ENCODE measurements at places on chromosomes 6 and 20.
A peak's percentile ranks its signal among the peaks of the same experiment; 100 is the strongest.

GRCh38 chr6:149717255-149717587 lies 680 bp downstream of the LATS1 start:
- DNase-seq = no peak

- no peak for DNase-seq
Observed at GRCh38 chr20:52814371-52814770, 157.8 kb upstream of the TSHZ2 start.

GRCh38 chr20:44536175-44536574 lies 14.3 kb upstream of the SERINC3 start:
- DNase-seq = no peak

GRCh38 chr6:24574809-24575208 lies 71.2 kb downstream of the KIAA0319 start:
- no peak for DNase-seq

DNA sequence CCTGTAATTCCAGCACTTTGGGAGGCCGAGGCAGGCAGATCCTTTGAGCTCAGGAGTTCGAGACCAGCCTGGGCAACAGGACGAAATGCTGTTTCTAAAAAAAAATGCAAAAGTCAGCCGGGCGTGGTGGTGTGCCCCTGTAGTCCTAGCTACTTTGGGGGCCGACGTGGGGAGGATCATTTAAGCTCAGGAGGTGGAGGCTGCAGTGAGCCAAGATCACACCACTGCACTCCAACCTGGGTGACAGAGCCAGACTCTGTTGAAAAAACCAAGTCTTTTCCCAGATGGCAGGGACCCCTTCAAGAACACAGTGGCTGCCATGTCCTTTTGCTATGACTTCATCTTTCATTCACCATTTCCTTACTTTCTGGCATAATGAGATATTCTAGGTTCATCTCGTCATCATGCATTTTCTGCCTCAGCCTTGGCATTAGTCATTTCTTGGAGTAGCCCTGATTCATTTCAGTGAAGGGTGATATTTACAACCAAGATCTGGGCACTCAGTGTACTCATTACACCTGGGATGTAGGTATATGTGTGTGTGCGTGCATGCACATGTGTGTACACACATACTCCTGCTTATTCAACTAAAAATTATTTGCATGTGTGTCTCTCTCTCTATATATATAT lies 61.4 kb upstream of the TOX2 start:
- DNase-seq = no peak

GRCh38 chr20:1877609-1878200 lies 17.5 kb upstream of the SIRPA start:
- DNase-seq = no peak

DNA sequence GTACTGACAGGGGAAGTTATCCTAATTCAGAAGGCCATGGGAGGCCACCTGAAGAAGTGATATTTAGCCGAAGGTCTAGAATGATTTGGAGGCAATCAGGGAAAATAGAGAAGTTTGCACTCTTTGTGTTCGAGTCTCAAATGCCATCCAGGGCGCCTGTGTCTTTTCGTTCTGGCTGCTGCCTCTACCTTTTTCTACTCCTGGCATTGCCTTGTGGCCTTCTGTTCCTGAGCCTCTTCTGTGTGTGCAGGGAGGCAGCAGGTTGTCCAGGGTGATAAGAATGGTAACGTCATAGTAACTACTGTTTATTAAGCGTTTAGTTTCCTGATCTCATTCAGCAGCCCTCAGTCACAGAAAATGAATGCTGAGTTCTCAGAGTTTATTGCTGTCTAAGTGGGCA lies 252.1 kb downstream of the FARS2 start:
- no peak for DNase-seq

- DNase-seq = no peak
Observed at GRCh38 chr20:949717-950116, 33.6 kb upstream of the ANGPT4 start.

DNA sequence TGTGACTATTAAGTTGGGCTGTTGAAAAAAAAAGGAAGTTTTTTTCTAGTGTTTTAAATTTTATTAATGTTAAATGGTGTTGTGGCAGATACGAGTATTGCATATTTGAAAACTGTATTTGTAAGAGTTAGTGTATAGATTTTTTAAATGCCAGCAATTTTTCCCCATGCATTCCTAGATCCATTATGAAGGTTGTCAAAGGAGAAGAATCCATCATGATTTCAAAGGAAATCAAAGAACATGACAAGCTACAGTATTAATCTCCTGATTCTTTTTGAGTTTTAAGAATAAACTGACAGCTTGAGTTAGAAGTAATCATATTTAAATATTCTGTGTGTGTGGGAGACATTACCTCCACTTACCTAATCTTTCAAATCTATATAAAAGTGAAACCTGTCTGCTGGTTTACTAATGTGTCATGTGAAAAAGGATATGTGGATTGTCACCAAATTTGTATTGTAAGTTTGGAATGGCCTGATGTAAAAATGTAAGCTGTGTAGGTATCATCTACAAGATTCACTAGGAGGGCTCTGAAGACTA lies 111.0 kb upstream of the HS3ST5 start:
- DNase-seq = no peak

- peak; percentile 90 for DNase-seq
Observed at GRCh38 chr20:2651772-2652723, at the start of gene NOP56. Gene NOP56, plus strand, starts transcription at chr20:2652632. Its CDS starts 29 bp downstream, at chr20:2652661.

- DNase-seq = no peak
Observed at GRCh38 chr6:76453270-76453669, 380.8 kb upstream of the IMPG1 start.

- peak; percentile 69 for DNase-seq
Observed at GRCh38 chr6:31462964-31463870, 34.7 kb upstream of the MICB start.

GRCh38 chr6:110239526-110240274 lies 59.5 kb downstream of the CDC40 start:
- no peak for DNase-seq

DNA sequence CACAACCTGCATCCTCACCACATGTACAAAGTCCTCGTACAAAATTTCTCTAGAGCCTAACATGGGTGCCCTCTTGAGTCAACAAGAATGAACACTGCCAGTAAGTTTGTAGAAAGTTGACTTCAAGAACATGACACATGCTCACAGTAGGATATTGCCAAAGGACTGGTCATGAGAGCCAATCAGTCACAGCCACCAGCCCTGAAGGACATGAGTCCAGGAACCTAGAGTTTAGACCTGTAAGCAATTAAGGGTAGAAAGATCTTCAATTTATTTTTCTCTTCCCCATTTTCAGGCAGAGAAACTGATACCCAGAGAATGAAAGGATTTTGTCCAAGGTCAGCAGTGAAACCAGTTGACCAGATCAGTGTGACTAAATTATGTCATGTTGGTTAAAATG lies 96.1 kb downstream of the MAFB start:
- no peak for DNase-seq

- DNase-seq = no peak
Observed at GRCh38 chr6:145051661-145052060, 683.7 kb downstream of the EPM2A start.
